ENCODE measurements at places on chromosomes 1 and 21.

DNA sequence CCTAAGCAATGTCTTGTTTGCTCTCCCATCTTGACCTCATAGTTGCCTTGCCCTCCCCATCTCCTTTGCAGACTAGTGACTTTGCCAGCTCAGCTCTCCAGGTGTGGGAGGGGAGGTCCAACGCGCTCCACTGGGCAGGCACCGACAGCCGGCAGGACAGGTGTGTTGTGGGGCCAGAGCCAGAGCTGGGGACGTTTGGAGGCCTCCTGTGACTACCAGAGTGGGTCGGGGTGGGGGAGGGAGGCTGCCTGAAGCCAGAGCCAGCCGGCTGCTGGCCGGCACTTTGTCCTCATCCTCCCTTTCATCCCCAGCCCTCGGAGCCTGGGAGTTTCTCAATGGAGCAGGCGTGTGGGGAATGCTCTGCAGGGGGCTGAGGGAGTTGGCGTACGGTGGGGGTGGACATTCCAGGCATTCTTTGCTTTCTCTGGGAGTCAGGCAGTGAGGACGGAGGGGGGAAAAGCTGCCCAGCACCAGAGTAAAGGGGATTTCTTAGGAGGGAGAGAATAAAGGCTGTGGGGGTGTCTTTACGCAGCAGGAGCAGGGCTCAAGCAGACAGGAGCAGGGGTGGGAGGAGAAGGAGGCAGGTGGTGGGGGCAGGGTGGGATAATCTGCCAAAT lies 20.2 kb downstream of the NUAK2 start:
- DNase-seq = no peak

DNA sequence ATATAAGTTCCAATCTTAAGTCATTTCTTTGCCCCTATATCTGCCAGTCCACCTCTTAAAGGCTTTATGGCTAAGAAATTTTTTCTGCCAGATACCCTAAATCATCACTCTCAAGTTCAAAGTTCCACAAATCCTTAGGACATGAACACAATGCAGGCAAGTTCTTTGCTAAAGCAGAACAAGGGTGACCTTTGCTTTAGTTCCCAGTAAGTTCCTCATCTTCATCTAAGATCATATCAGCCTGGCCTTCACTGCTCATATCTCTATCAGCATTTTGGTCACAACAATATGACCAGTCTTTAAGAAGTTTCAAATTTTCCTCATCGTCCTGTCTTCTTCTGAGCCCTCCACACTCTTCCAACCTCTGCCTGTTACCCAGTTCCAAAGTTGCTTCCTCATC lies 402.2 kb upstream of the RUNX1 start:
- DNase-seq = no peak

DNA sequence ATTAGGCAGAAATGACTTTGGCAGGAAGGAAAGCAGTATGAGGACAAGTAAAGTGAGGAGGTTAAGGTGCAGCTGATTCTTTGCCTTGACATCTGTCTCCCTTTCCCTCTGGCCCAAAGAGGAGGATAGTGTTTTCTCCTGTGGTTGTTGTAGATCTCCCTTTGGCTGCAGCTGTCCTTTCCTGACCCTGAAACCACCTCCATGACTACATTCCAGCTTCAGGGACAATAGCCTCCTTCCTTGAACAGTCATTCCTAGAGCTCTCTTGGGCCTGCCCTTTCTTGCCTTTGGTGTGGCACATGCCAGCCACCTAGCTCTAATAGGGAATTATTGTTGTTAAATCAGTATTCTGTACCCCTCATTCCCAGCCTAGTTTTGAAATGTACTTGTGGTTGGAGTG lies 6.2 kb downstream of the ZMYM1 start:
- DNase-seq = no peak

- DNase-seq = no peak
These were observed 236.9 kb downstream of the RPS6KC1 start for GRCh38 chr1:213287987-213288386.

GRCh38 chr1:169466259-169467230 lies 19.2 kb downstream of the SLC19A2 start:
- DNase-seq = peak; percentile 47

DNA sequence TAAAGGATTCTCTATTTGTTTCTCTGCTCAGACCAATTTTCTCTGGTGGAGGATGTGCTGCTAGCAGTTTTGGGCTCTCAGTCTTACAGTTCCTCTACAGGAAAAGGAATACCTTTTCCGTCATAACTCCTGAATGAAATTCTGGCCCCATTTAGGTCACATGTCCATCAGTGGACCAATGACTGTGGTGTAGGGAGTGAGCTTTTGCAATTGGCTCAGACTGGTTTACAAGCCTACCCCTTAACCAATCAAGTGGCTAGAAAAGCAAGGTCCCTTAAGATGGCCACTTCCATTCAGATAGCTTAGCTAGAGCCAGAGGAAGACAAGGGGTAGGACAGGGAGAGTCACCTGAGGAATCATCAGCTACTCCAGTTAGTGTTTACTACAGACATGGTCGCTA lies 16.4 kb upstream of the ZNF281 start:
- DNase-seq = no peak

GRCh38 chr1:8374812-8375211 lies 56.9 kb downstream of the SLC45A1 start:
- peak; percentile 53 for DNase-seq

DNA sequence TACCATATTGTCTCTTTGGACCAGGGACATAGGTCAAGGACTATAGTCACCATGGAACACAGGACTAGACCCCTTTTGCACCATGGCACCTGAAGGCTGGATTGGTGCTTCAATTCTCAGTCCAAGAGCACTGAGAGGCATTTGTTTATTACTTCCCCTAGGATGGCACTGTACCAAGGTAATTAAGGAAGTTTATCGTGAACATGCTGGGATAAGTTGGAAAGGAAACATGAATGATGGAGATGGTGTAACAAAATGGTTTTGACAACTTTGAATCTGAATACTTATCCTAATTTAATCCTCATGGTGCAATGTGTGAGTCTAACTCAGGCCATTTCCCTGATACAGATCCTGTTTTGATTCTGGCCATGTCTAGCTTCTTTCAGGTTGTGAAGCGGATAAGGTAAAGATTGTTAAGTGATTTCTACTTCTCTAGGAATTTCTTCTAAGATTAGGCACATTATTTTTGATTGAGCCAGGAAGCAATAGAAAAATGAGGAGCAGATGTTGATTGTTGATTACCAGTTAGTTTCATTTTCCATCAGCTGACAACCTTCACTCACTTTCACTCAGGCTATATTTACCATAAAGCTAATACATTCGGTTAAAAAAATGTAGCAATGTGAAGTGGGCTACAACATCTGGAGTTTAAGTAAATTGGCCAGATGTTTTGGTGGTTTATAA lies 37.3 kb upstream of the SIPA1L2 start:
- no peak for DNase-seq

- DNase-seq = no peak
These were observed 9.0 kb downstream of the TSACC start for GRCh38 chr1:156347331-156347730.

DNA sequence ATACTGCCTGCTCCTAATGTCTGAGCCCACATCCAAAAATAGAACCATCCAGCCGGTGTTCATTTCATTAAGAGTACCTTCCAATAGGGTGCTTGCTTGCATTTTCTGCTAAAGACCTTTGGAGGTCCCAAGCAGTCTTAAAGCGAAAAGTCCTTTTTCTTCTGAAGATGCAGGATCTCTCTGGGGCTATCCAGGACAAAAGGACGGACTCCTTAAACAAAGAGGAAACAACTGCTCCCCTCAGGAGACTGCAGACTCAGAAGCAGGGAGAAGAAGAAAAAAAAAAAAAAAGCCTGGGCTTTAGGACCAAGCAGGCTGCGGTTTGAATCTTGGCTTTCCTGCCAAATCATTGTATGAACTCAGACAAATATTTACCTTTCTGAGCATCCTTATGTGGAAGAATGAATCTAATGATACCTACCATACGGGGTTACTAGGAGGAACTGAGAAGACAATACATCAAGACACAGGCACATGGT lies 204.0 kb downstream of the PLPP3 start:
- no peak for DNase-seq

Data from Kasumi-1 (cell line).